Prostate gland (tissue), 2 donors: ENCODE measurements at places on chromosomes 3 and 15.

- no peak for DNase-seq
These were observed 261.3 kb upstream of the MEIS2 start for GRCh38 chr15:37361621-37362020.

GRCh38 chr3:46997453-46998091, 18.1 kb downstream of the NBEAL2 start:
- no peak for DNase-seq

GRCh38 chr15:52180196-52180835, 10.9 kb downstream of the GNB5 start:
- DNase-seq = peak; percentile 13

- DNase-seq = no peak
These were observed 88.8 kb downstream of the MEGF11 start for GRCh38 chr15:66164788-66165187.

GRCh38 chr15:32840507-32841245, 122.9 kb downstream of the GREM1 start:
- no peak for DNase-seq

GRCh38 chr3:125300416-125300815, 74.7 kb downstream of the ZNF148 start:
- DNase-seq = no peak

- DNase-seq = no peak
These were observed 22.4 kb upstream of the ALDH1A2 start for GRCh38 chr15:58087871-58088270.

DNA sequence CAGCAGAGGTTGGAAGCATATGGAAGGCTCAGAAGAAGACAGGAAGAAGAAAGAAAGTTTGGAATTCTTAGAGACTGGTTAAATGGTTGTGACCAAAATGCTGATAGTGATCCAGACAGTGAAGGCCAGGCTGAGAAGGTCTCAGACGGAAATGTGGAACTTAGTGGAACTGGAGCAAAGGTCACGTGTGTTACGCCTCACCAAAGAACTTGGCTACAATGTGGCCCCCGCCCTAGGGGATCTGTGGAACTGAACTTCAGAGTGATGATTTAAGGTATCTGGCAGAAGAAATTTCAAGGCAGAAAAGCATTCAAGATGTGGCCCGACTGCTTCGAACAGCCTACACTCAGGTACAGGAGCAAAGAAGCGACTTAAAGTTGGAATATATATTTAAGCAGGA, 83.1 kb downstream of the MYO5A start:
- DNase-seq = no peak

DNA sequence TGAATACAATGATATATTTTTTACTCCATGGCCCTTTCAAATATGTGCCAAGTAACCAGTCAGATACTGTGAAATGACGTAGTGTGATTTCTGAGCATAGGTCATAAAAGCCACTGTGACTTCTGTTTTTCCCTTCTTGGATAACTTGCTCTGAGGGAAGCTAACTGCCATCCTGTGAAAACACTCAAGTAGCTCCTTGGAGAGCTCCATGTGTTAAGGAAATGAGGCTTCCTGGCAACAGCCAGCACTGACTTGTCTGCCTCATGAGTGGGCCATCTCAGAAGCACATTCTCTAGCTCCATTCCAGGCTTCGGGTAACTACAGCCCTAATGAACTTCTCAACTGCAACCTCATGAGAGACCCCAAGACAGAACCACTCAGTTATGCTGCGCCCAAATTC, 9.5 kb upstream of the CCDC80 start:
- no peak for DNase-seq

- peak; percentile 96 for DNase-seq
These were observed 5.5 kb downstream of the BMF start for GRCh38 chr15:40102897-40103858.

GRCh38 chr3:150975992-150976368, 3.5 kb upstream of the CLRN1 start:
- DNase-seq = no peak

GRCh38 chr3:178669758-178670157, 133.5 kb downstream of the KCNMB2 start:
- DNase-seq = no peak

DNA sequence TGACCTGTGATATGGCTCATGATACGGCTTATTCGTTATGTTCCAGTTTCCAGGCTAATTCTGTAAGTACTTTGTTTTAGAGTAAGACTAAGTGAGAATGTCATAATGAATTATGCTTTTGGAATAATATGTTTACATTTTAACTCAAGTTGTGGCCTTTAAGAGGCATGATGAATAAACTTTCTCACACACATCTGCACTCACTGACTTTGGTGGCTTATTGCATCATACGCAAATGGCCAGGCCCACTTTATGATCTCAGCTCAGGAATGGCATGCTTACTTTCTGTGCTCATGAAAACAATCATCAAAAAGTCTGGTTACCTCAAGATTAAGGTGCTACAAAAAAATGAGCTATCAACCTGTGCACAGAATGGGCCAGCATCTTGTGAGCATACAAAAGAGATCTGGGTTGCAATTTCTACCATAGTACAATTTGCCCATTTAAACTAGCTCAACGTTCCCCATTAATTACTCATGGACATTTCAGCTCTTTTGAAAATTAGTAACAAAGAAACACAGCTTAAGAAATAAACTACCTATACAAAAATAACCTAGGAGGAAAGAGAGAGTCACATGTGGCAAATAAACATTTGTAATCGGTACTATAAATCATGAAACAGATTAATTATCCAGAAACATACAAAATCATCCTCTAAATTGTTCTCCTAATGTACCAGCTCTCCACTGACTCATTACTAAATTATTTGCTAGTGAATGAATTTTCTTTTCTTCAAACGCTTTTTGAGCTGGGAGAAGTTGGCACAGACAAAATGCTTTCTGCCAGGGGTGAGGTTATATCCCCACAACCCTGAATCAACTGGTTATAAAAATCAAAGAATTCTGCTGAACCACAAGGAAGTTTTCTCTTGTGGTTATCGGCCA, 439.0 kb upstream of the ADAMTS9 start:
- no peak for DNase-seq

DNA sequence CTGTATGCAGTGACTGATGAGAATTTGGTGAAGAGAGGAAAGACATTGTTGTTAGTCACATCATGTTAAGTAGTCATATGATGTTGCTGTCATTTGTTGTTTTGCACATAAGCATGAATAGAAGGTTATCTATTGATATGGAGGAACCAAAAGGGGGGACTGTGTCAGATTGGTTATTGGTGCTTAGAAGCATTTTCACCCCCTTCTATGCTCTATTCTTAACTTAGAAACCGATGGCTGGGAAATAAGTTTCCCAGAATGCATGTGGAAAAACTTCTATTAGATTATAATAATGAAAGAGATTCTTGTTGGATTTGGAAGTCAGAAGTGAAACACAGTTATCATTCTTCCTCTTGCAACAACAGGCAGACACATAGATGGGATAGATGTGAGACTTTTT, 33.2 kb upstream of the CADM2 start:
- no peak for DNase-seq

GRCh38 chr3:117306299-117306698, 596.7 kb downstream of the TUSC7 start:
- no peak for DNase-seq

DNA sequence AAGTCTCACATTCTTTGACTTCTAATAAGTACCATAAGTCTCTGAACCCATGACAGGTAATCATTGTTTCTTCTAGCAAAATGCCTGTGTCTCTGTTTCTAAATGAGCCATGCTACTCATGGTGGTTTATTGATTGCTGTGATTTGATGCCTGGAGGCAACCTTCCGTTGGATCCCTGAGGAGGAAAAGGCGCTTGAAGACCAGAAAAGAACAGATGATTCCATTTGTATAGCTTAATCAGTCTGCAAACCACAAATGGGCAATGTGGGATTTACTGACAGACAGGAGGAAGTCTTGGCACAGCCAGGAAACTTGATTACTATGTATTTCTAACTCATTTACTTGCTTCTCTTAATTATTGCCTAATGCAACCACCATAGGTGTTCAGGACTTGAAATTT, 103.1 kb upstream of the MRPL3 start:
- no peak for DNase-seq

DNA sequence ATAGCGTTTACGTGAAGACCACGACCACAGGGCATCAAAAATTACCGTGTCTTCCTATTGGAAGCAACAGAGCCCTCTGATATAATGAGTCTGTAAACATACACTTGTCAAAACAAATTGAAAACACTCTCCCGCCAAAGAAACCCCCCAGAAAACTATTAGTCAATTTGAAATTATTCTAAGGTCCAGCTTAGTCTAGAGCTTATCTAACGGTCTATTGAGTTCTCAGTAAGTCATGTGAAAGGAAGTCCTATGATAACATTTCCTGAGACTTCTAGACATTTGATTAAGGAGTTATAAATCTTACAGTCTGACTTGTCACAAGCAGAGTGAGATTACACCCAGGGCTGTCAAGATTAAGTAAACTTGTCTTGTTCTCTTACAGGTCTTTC, 356.3 kb downstream of the FOXP1 start:
- DNase-seq = no peak
